Stimulated activated CD8-positive, alpha-beta memory T cell treated with anti-CD3 and anti-CD28 coated beads, Interleukin-2, amount 100 ng/mL, for 48 hours (primary cell): ENCODE measurements at places on chromosomes 1 and 21.

- no peak for DNase-seq
Measured at GRCh38 chr1:156076609-156077429, 5.4 kb downstream of the MEX3A start.

- DNase-seq, result no peak
Measured at GRCh38 chr1:47808612-47809011, 188.6 kb downstream of the TRABD2B start.

- DNase-seq, result no peak
Measured at GRCh38 chr1:167090314-167090942, at the start of gene GPA33. Gene GPA33, minus strand, starts transcription at chr1:167090377. Its CDS starts 90 bp downstream, at chr1:167090287.

- DNase-seq, result no peak
Measured at GRCh38 chr1:246058466-246058865, 448.6 kb downstream of the SMYD3 start.

- no peak for DNase-seq
Measured at GRCh38 chr1:220882061-220882891, 3.0 kb downstream of the HLX start.

- no peak for DNase-seq
Measured at GRCh38 chr1:91900562-91900961, 14.6 kb upstream of the TGFBR3 start.

DNA sequence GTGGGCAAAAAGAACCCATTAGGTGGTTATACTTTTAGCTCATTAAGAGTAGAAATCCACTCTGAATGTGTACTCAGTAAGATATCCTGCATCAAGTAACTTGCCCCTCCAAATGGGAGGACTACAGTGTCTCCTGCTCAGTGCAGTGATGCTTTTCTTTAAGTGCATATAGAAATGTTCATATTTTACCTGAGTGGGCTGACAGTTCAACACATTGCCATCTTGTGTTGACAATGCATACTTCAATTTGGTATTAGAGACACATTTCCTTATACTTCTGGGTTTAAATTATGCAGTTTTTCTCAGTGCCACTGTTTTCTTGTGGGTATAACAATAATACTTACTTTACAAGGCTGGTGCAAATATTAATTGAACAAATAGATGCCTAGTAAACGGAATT, 318.6 kb upstream of the TMPRSS15 start:
- DNase-seq, result no peak

DNA sequence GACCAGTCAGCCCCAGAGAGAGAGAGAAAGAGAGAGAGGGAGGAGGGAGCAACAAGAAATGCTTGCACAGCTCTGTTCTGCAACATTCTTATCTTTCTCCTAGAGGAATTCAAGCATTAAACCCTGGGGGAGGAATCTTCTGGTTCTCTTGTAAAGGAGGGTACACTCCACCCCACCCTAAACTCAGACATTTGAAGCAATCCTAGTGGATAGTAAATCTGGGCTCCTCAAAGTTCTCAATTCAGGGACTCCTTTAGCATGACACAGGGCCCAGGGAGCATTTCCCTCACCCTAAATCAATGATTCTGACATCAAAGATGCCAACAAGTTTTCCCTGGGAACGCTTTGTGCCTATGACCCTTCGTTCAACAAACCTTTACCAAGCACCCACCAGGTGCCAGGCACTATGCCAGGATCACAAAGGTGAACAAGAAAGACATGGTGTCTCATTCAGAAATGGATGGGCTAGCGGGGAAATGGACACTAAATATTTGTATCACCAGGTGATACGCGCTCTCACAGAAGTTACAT, 11.9 kb upstream of the CAPN2 start:
- no peak for DNase-seq

- no peak for DNase-seq
Measured at GRCh38 chr1:227447531-227447990, 115.8 kb upstream of the ZNF678 start.

GRCh38 chr1:213103377-213104306, 52.6 kb downstream of the RPS6KC1 start:
- no peak for DNase-seq

DNA sequence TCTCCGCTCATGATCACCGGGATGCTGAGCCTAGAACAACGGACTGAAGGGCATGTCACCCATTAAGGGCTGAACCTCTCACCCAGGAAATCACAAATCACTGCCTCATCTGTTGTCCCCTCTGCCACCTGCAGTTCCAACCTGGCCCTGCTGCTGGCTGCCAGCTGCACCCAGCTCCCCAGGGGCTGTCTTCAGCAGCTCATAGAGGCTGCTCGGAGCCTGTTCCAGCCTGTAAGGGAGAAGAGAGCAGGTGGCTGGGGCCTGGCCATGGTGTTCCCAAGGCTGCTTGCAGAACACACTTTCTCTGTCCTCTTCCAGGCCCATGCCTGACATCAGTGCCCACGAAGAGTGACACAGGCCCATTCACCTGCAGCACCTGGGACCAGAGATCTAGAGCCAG, 44.5 kb upstream of the DISP3 start:
- no peak for DNase-seq

- no peak for DNase-seq
Measured at GRCh38 chr1:230745071-230745470, 2.1 kb upstream of the CAPN9 start.

GRCh38 chr1:9196129-9197040, 38.2 kb upstream of the H6PD start:
- DNase-seq, result peak; percentile 66

- DNase-seq, result no peak
Measured at GRCh38 chr1:114257554-114257953, 103.9 kb upstream of the SYT6 start.

DNA sequence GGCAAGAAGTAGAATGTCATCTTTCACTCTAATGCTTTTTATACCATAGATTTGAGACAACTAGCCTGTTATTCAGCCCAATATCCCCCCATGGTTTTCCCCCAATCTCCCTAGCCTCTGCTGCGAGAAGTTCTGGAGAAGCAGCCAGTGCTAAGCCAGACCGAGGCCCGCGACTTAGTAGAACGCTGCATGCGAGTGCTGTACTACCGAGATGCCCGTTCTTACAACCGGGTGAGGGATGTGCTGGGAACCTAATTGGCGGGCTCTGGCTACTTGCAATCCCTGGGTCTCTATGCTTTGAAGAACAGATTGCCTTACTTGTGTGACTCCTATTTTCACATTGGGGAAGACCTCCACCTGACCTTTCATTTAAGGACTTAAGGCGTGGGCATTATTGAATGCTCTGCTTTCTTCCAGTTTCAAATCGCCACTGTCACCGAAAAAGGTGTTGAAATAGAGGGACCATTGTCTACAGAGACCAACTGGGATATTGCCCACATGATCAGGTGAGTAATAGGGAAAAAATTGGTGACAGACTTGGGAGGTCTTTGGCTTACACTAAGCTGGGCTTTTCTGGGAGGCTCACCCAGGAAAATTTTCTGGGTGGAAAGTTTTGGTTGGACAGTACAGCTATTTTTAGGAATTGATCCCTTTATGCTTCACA, 1.9 kb downstream of the PSMB4 start:
- DNase-seq, result no peak

DNA sequence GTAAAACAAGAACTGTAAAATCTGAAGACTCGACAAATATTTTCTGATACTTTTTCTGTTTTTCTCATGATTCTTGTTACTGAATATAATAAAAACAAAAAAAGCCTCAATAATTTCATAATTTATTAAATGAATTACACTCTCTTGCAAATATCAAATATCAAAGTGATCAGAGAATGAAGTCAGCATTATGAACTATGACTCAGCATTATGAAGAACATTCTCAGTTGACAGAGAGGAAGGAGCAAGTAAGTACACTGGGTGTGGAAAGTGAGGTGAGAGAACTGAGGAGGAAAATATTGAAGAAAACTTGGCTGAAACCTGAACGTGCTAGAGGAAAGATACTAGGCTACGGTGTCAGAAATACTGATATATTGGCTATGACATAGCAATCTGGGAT, 529.5 kb downstream of the KCNT2 start:
- no peak for DNase-seq

- DNase-seq, result no peak
Measured at GRCh38 chr21:43956670-43957035, 55.5 kb upstream of the TRAPPC10 start.

- DNase-seq, result no peak
Measured at GRCh38 chr21:28758042-28758882, 234.4 kb downstream of the LTN1 start.

- DNase-seq, result no peak
Measured at GRCh38 chr1:98325646-98326440, 335.7 kb upstream of the SNX7 start.

- no peak for DNase-seq
Measured at GRCh38 chr1:114388432-114389003, 122.5 kb downstream of the TRIM33 start.

GRCh38 chr1:59393211-59394180, 96.6 kb downstream of the FGGY start:
- DNase-seq, result no peak

DNA sequence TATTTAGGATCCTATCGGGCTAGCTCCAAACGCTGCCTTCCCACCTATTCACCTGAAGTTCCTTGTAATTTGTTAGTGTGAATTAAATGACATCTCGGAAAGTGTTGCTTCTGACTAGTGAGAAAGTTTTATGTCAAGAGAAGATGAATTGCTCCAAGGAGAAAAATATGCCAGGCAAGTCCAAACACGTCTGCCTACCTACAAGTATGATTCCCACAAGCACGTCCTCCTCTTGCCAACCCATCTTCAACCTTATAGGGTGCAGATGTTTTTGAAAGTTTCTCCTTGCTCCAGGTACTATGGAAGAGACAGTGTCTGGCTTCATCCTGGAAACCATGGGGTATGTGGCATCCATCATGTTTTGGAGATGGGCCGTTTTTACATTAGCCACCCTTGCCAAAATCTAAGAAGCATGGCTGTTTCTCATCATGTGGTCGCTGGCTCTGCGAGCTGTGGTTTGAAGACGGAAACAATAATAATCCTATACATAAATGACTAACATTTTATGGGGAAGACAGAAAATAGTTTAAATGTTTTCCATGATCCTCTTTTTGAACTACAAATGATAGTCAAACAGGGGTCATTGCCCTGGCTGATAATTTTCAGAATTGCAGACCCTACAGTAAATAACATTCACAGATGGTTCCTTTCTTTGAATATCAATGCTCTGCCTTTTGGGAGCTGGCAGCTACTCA, 505.8 kb downstream of the SMYD3 start:
- no peak for DNase-seq

- DNase-seq, result no peak
Measured at GRCh38 chr1:199629624-199630023, 397.9 kb upstream of the NR5A2 start.

DNA sequence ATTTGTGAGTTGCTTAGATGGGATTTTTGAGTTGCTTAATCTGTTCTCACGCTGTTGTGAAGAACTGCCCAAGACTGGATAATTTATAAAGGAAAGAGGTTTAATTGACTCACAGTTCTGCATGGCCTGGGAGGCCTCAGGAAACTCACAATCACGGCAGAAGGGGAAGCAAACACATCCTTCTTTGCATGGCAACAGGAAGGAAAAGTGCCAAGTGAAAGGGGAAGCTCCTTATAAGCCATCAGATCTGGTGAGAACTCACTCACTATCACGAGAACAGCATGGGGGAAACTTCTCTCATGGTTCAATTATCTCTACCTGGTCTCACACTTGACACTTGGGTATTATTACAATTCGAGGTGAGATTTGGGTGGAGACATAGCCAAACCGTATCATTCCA, 10.3 kb downstream of the CLIC6 start:
- DNase-seq, result no peak

GRCh38 chr1:29438991-29439390, 202.7 kb downstream of the PTPRU start:
- no peak for DNase-seq

DNA sequence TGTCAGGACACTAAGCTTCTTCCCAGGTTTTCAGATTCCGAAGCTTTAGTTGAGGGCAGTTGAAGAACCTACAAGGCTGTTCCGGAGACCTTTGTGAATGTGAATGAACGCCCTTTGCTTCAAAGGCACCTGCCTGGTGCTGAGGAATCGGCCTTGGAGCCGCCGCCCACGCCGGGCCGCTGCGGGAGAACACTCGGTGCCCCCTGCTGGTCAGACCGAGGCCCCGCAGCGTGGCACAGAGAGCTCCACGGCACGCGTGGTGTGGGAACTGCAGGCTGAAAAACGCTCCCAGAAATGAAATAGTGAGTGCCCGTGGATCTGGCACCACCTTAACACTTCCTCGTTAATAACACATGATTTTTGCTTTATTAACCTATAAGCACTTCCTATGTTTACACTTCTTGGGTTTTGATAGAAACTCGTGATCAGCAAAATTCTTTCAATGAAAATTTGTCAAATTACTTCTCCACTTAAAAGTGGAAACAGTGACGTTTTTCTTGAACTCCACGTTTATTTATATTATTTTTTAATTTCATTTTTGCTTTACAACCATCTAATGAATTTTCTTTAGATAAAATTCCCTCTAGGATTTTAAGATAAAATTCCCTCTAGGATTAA, 460.6 kb downstream of the DSCAM start:
- DNase-seq, result peak; percentile 52

- no peak for DNase-seq
Measured at GRCh38 chr1:14320986-14321385, 277.5 kb upstream of the KAZN start.

DNA sequence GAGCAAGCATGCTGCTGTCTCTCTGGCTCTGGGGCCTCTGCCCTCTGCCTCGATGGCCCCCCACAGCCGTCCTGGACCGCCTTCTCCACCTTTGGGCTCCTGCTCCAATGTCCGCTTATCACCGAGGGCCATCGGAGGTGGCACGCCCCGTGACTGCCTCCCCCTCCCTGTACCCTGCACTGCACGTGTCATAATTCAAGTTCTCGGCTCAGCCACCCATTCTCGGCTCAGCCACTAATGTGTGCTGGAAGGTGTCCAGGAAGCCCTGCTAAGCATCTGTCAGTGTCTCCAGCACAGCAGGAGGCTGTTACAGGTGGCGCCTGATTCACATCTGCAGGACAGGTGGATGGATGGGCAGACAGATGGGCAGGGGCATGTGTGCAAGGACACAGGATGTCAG, 45.5 kb downstream of the TP73 start:
- DNase-seq, result no peak

DNA sequence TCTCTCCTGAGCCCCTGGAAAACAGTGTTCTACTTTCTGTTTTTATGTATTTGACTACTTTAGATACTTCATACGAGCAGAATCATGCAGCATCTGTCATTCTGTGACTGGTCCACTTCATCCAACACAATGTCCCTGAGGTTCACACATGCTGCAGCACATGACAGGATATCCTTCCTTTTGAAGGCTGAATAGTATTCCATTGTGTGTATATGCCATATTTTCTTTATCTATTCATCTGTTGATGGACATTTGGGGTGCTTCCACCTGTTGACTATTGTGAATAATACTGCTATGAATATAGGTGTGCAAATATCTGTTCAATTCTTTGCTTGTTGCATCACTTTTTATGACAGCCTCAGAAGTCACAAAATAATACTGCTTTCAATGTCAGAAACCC, 55.8 kb downstream of the SH3GLB1 start:
- DNase-seq, result no peak

GRCh38 chr1:103561643-103562395, 9.6 kb upstream of the AMY2B start:
- DNase-seq, result no peak

DNA sequence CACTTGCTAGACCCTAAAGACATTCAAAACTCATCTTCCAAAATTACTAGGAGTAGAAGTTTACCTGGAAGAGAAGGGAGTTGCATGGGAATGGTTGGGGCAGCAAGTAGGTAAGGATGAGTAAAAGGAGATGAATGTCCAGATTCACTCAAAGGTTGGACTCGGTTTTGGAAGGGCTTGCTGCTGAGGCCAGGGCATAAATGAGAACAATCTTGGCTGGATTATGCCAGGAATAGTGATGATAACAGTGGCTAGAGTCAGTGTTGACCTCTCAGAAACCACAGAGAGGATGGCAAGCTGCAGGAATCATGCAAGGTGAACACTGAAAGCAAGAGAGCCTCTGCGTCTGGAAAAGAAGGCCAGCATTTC, 43.4 kb downstream of the C8A start:
- no peak for DNase-seq
